Thyroid gland (tissue), 4 donors: ENCODE measurements at places on chromosomes 6 and 20.

DNA sequence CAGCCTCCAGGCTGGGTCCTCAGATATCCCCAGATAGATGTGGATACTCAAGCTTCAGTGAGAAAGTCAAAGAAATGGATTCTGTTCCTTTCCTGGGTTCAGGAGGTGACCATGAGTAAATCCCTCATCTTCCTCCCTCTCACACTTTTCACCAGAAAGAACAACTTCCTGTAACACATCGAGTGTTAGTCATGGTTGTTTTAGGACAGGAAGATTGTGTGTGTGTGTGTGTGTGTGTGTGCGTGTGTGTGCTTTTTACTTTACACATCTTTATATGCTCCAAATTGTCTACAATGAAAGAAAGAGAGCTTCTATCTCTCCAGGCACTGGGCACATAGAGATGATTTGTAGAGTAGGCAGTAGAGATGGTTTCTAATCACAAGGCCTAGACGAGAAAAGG lies 139.9 kb downstream of the TBXT start:
- DNase-seq = no peak
- no peaks in the 10 kb centered on the region for H3K36me3 ChIP-seq
- H3K4me1 ChIP-seq = no peaks in the 10 kb centered on the region
- H3K27me3 ChIP-seq = no peaks in the 10 kb centered on the region

- no peaks in the 10 kb centered on the region for H3K36me3 ChIP-seq
- no peak overlapping the region for H3K4me3 ChIP-seq
- H3K27me3 ChIP-seq = no peaks in the 10 kb centered on the region
- H3K27ac ChIP-seq = no peak overlapping the region
- H3K4me1 ChIP-seq = no peaks in the 10 kb centered on the region
- no peak for DNase-seq
These were observed 30.0 kb downstream of the SLC22A16 start for GRCh38 chr6:110446405-110446804.

GRCh38 chr6:41560431-41561192 lies 14.4 kb downstream of the FOXP4 start:
- peak overlapping the region; percentile 19 for H3K27ac ChIP-seq
- peaks cover 78% of the 10 kb centered on the region for H3K4me1 ChIP-seq
- H3K36me3 ChIP-seq = peaks cover 2% of the 10 kb centered on the region
- no peaks in the 10 kb centered on the region for H3K27me3 ChIP-seq

GRCh38 chr6:37284781-37285180 lies 26.8 kb upstream of the TMEM217 start:
- no peaks in the 10 kb centered on the region for H3K27me3 ChIP-seq
- peaks cover 28% of the 10 kb centered on the region for H3K4me1 ChIP-seq
- no peak overlapping the region for H3K4me3 ChIP-seq
- DNase-seq = no peak
- no peak overlapping the region for H3K27ac ChIP-seq

GRCh38 chr6:69827276-69827893 lies 30.6 kb upstream of the LMBRD1 start:
- H3K4me3 ChIP-seq = no peak overlapping the region
- no peaks in the 10 kb centered on the region for H3K27me3 ChIP-seq
- H3K27ac ChIP-seq = no peak overlapping the region
- DNase-seq = no peak

DNA sequence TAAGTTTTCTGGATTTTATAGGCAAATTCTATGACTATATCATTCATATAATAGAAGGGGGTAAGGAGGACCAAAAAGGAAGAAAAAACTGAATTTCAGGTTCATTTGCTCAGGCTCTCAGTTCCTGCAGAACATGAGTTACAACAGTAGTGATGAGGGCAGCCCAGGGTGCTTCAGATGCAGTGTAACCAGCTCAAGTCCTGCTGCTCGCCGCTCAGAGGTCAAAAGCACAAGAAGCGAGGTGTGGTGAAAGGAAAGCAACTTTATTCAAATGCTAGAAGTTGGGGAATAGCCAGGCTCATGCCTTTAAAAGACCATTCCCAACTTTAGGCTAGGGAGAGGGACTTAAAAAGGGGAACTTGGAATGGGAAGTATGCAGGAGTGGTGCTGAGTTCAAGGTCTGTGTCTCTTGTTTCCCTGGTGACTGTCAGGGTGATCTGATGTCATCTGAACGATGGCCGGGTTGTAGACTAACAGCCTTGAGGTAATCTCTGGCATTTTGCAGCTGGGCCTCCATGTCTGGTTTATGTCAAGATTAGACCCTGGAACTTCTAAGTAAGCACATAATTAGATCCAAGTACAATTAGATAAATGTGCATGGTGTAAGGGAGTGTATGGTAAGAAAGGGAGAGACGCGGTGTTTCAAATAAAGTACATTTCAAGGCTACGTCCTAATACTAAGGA lies 14.5 kb upstream of the SEC63 start:
- H3K27ac ChIP-seq = no peak overlapping the region
- H3K36me3 ChIP-seq = no peaks in the 10 kb centered on the region
- no peak for DNase-seq
- no peaks in the 10 kb centered on the region for H3K27me3 ChIP-seq
- H3K4me1 ChIP-seq = no peaks in the 10 kb centered on the region
- H3K4me3 ChIP-seq = no peak overlapping the region

- H3K27me3 ChIP-seq = no peaks in the 10 kb centered on the region
- no peak overlapping the region for H3K27ac ChIP-seq
- no peaks in the 10 kb centered on the region for H3K36me3 ChIP-seq
These were observed 220.7 kb upstream of the DEFB112 start for GRCh38 chr6:50270415-50270814.

DNA sequence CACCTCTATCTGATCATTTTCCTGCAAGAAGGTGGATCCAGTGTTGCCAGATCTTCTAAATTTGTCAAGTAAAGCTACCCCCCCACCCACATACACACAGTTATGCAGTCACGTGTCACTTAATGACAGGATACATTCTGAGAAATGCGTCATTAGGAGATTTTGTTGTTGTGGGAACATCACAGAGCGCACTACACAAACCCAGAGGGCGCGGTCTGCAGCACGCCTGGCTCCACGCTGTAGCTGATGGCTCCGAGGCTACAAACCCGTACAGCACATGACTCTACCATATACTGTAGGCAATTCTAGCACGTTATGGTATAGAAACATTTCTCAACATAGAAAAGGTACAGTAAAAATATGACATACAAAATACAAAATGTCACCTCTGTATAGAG lies 126.9 kb downstream of the SYCP2 start:
- H3K4me3 ChIP-seq = no peak overlapping the region
- H3K36me3 ChIP-seq = no peaks in the 10 kb centered on the region
- H3K27ac ChIP-seq = no peak overlapping the region
- no peaks in the 10 kb centered on the region for H3K27me3 ChIP-seq
- no peak for DNase-seq

DNA sequence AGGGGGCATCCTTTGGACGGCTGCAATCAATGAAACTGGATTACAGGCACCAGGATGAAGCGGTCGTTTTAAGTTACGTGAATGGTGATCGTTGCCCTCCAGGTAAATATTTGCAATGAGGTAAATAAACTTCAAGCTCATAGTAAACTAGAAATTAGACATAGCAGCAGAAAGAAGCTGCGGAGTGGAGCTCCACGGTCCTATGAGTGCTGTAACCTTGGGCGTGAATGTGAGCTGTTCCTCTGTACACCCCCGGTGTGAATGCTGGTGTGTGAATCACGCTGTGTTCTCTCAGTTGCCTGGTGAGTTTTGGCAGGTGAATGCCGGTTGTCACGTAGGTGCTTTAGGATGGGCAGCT lies 42.0 kb upstream of the SLC22A1 start:
- no peak overlapping the region for H3K4me3 ChIP-seq
- no peak overlapping the region for H3K27ac ChIP-seq
- H3K27me3 ChIP-seq = no peaks in the 10 kb centered on the region

GRCh38 chr20:2538931-2539720 lies 2.8 kb downstream of the TMC2 start:
- peak; percentile 34 for DNase-seq
- H3K27me3 ChIP-seq = no peaks in the 10 kb centered on the region
- no peak overlapping the region for H3K4me3 ChIP-seq
- H3K27ac ChIP-seq = no peak overlapping the region
- H3K4me1 ChIP-seq = peaks cover 6% of the 10 kb centered on the region

DNA sequence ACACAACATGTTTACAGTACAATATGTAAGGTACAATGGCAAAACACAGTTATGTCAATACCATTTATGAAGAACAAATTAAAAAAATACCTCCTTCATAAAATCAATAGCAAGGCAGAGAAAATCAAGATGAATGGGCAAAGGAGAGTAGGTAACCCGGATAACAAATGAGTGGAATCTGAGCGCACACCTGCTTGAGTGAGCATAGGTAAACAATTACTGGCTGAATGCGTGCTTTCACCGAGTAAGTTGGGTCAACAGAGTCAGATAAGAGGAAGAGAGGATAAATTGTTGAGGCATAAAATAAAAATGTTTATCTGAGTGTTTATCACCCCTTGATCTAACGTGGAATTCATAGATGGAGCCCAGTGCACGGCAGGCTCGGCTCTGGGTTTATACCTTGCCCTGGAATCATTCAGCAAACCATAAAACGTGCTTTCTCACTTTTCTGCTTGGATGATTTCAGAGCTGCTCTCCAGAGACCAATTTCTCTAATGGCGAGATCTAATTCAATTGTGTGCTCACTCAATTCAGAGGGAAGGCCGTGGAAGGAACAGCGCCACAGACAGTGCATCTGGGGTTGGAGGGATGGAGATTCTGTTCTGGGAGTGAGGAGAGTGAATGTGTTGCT lies 224.8 kb upstream of the MAP3K7 start:
- H3K27me3 ChIP-seq = no peaks in the 10 kb centered on the region
- peak; percentile 2 for DNase-seq
- no peak overlapping the region for H3K4me3 ChIP-seq
- H3K4me1 ChIP-seq = peaks cover 11% of the 10 kb centered on the region

DNA sequence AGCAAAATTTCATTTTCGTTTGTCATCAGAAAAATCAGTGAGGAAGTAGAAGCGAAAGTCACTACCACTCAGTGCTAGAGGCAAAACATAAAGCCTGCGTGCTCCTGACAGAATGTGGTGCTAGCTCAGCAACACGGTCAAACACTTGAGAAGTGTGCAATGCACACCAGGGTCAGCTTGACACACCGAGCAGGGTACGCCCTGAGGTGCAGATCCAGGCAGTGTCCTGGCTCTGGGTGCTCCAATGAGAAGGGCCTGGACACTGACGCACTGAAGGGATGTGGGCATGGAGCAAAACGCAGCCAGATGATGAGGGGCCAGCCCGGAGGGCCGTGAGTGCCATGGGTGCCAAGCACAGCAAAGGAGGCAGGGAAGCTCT lies 5.9 kb downstream of the RNASET2 start:
- H3K27ac ChIP-seq = peak overlapping the region; percentile 66
- no peaks in the 10 kb centered on the region for H3K27me3 ChIP-seq
- peaks cover 2% of the 10 kb centered on the region for H3K4me1 ChIP-seq
- H3K36me3 ChIP-seq = peaks cover 4% of the 10 kb centered on the region
- no peak overlapping the region for H3K4me3 ChIP-seq
- no peak for DNase-seq

- H3K4me3 ChIP-seq = no peak overlapping the region
- no peak overlapping the region for H3K27ac ChIP-seq
- H3K4me1 ChIP-seq = peaks cover 14% of the 10 kb centered on the region
- no peaks in the 10 kb centered on the region for H3K36me3 ChIP-seq
- H3K27me3 ChIP-seq = no peaks in the 10 kb centered on the region
- peak; percentile 57 for DNase-seq
These were observed 99.1 kb downstream of the CDH26 start for GRCh38 chr20:60057123-60057865.

DNA sequence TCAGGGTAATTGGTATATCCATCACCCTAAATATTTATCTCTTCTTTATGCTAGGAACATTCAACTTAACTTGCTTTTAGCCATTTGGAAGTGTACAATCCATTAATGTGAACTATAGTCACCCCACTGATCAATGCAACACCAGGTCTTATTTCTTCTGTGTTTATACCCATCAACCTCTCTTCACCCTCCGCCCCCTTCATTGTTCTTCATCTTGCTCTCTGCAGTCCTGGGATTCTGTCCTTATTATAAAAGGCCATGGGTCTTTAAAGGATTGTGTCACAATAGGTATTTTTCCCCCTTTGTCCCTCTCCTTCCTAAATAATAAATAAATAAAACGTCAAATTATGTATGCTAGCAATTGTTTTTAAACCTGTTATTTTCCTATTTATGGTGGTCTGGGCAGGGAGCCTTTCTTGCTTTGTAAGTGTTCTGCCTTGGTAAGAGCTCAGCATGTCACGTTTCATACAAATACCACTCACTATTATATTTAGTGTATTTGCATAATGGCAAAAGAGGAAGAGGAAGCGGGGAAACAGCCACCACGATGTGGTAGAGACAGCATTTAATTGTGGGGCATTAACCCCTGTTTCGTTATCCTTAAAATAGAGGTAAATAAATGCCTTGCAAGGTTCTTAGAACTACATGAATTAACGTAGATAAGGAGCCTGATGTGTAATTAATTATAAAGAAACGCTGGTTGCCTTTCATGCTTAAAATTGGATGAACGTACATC lies 1.9 kb downstream of the ABRACL start:
- no peak overlapping the region for H3K4me3 ChIP-seq
- no peaks in the 10 kb centered on the region for H3K27me3 ChIP-seq
- DNase-seq = no peak
- peak overlapping the region; percentile 89 for H3K27ac ChIP-seq
- peaks cover 15% of the 10 kb centered on the region for H3K4me1 ChIP-seq
- H3K36me3 ChIP-seq = no peaks in the 10 kb centered on the region

- no peak overlapping the region for H3K27ac ChIP-seq
- no peak for DNase-seq
- no peaks in the 10 kb centered on the region for H3K4me1 ChIP-seq
- no peak overlapping the region for H3K4me3 ChIP-seq
- H3K27me3 ChIP-seq = no peaks in the 10 kb centered on the region
These were observed 25.2 kb downstream of the FNDC1 start for GRCh38 chr6:159194421-159194820.

DNA sequence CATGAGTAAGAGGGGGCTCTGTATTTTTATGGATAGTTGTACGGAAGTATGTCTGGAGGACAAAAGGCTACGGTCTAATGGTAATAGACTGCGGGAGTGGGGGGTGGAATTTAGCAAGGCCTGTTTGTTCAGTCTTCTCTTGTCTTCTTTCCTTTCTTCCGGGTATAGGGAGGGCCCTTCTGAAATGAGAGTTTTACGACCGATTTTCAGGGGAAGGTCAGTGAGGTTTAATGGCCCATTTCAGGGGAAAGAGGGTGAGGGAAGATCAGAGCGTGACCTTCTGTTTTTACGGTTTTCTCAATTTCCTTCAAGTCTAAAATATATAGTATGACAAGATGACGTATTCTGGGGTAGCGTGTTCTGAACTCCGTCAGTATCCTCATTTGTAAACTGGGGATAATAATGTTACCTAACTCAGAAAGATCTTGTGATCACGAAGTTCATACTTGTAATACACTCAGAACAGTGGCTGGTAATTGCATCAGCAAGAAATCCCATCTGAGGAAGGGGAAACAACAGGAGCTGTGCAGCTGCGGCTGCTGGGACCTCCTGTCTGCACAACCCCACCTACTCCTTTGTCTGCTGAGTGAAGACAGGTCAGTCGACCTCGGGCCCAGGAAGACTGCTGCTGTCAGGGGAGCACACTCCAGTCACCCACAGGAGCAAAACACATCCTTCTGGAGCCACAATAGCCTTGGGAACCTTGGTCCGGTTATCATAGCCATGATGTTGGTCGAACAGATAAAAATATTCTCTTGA lies 90.4 kb downstream of the MAP3K7 start:
- no peaks in the 10 kb centered on the region for H3K4me1 ChIP-seq
- H3K36me3 ChIP-seq = no peaks in the 10 kb centered on the region
- no peak overlapping the region for H3K27ac ChIP-seq
- no peaks in the 10 kb centered on the region for H3K27me3 ChIP-seq
- no peak overlapping the region for H3K4me3 ChIP-seq

GRCh38 chr6:34513646-34514045 lies 42.5 kb downstream of the SPDEF start:
- no peak for DNase-seq
- H3K27me3 ChIP-seq = no peaks in the 10 kb centered on the region
- H3K36me3 ChIP-seq = no peaks in the 10 kb centered on the region
- no peak overlapping the region for H3K4me3 ChIP-seq
